ENCODE measurements at places on chromosomes 7 and 10.

- DNase-seq = no peak
Observed at GRCh38 chr10:52128056-52128683, 185.9 kb upstream of the DKK1 start.

GRCh38 chr10:87842776-87843497 lies 20.4 kb downstream of the KLLN start:
- DNase-seq = no peak

DNA sequence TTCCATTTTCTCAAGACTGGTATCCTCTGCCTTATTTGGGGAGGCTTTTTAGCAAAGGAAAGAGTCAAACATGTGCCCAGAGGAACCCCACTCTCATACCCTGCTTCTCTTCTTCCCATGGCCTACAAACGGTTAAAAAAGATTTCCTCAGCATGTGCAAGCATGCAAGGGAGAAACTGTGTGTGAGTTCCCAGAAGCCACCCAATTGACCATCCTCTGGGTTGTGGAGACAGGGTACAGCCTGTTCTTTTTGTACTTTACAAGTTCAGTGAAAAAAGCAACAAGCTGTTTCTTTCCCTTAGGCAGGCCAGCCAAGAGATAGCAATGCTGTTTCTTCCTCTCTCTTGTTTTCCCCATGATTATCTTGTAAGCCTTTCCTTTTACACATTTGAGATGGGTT lies 68.8 kb upstream of the MTPN start:
- no peak for DNase-seq

DNA sequence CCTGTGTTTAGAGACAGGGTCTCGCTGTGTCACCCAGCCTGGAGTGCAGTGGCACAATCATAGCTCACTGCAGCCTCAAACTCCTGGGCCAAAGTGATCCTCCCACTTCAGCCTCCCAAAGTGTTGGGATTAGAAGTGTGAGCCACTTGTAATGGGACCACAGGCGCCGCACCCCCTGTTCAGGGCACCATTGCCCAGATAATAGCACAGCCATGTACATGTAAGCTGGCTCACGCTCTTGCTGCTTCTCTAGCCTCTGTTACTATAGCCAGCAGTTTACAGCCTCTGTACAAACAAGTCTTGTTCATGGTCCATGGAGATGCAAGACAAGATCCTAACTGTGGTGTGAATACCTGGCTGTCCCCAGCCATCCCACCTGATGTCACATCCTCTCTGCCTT lies 4.2 kb upstream of the MLXIPL start:
- no peak for DNase-seq

DNA sequence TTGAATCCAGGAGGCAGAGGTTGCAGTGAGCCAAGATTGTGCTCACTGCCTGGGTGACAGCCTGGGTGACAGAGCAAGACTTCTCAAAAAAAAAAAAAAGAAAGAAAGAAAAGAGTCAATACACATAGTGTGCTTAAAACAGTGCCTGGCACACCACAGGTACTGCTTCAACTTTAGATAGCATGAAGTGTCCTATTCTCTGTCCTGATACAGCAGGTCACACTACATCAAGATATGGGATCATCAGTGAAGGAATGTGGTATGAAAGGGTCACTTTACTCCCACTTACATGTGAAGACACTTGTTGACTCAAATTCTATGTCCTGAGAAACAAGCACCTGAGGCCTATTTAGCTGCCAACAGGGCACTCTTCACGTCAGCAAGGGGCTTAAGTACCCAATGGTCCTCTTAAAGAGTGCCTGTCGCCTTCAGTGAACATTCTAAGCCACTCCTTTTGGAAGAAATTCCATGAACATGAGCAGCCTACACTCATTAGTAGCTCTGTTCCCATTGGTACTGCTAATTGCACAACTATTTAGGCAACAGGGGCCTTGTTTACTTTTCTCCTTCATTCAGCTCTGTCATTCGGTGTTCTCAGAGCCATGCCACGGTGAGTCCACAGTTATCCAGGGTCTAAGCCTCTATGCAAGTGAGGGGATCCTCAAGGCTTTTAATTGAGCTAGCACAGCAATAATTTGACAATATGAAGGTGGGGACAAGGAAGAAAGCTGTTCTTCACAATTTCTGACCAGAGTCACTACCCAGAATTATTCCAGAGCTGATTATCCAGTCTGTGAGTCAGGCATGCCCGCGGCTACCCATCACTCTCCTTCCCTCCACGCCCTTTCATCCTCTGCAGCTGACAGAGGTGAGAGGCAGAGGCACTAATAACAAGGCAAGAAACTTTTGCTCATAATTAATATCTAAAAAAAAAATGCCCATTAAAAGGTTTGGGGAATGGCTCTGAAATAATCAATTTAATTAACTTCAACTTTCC lies 56.6 kb upstream of the PTN start:
- DNase-seq = no peak

GRCh38 chr7:80132594-80132993 lies 2.0 kb upstream of the GNAI1 start:
- DNase-seq = no peak

DNA sequence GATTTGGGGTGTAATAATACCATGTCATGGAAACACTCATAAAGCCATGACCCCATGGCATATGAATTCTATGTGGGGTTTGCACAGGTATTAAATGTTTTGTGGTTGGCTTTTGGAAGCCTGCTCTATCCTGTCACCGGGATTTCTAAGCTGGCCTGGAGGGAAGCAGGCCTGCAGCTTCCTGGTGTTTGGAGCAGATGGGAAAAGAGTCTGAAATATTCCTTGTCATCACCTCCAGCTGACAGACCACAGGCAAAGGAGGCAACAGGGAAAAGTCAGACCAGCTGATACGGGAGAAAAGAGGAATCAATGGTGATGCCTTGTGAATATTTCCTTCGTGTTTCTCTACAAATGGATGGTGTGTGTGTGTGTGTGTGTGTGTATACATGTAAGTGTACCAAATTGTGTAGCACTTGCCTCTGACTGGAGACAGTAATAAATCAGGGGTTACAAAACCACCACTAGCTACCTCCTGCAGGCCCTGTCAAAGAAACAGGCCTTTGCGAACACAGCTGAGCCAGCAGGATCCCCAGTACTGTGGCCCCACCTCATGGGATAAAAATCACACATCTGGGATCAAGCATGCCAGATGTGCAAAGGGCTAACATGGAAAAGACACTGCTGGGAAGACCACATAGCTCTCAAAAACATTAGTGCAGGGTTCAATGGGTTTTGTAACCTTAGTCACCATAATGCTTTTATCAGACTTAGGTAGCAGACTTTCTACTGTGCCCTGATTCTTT lies 120.8 kb upstream of the HPS1 start:
- DNase-seq = no peak

GRCh38 chr7:143458263-143458662 lies 15.0 kb downstream of the TAS2R60 start:
- no peak for DNase-seq

GRCh38 chr10:13016886-13017285 lies 15.4 kb upstream of the CCDC3 start:
- DNase-seq = no peak

DNA sequence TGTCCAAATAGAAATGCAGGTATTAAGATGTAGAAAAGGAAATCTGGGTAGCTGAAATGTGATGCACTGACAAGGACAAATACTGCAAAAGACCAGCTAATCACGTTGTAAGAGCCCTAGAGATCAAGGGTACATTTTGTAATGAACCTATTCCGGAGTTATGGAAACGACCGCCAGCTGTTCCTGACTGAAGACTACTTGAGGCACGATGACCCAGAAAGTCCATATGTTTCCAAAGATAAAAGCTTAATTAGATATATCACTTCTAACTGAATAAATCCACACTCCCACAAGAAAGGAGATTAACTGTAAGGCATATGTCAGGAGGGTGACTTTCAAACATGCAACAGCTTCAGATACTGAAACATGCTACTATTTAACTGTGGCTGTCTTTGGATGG lies 253.5 kb downstream of the NSUN6 start:
- no peak for DNase-seq

GRCh38 chr10:20769481-20769880 lies 127.6 kb downstream of the NEBL start:
- no peak for DNase-seq

- no peak for DNase-seq
Observed at GRCh38 chr7:131797841-131798240, 241.4 kb upstream of the PODXL start.

GRCh38 chr7:81366546-81366945 lies 403.3 kb downstream of the HGF start:
- DNase-seq = no peak

- no peak for DNase-seq
Observed at GRCh38 chr7:11403781-11404180, 428.2 kb downstream of the THSD7A start.

DNA sequence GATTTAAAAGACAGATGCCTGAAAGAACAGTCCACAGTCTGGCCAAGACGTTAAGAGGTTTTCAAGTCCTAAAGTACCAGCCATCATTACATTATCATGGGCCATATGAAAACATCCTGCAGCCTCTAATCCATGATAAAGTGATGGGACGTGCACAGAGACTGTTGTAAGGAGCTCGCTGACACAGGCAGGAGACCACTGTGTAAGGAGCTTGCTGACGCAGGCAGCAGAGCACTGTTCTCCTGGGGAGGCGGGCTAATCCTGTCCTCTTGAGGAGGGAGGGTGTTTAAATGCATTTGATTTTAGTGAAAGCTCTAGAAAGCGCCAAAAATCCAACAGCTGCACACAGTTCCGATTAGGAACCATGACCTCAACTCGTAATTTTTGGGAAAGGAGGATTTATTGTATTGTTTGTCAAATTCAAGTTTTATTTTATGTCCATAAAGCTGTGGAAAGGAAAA lies 16.9 kb downstream of the SVIL start:
- no peak for DNase-seq

GRCh38 chr10:58300676-58301075 lies 31.7 kb downstream of the CISD1 start:
- DNase-seq = no peak

DNA sequence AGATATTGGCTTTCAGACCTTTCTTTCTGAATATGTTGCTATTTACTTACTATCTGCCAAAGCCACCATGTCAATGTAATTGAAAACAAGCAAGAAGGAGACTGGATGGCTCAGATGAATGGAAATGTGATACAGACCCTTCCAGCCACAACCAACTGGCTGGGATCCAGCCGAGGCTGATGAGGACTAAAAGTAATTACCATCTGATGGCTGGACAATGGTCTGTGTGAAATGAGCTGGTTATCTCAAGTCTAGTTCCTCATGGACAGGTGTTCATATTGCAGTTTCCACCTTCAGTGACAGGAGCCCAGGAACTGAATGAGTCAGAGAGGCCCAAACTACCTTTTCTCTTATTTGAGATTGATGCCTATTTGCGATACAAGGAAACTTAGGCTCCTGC lies 267.5 kb downstream of the GATA3 start:
- DNase-seq = no peak

DNA sequence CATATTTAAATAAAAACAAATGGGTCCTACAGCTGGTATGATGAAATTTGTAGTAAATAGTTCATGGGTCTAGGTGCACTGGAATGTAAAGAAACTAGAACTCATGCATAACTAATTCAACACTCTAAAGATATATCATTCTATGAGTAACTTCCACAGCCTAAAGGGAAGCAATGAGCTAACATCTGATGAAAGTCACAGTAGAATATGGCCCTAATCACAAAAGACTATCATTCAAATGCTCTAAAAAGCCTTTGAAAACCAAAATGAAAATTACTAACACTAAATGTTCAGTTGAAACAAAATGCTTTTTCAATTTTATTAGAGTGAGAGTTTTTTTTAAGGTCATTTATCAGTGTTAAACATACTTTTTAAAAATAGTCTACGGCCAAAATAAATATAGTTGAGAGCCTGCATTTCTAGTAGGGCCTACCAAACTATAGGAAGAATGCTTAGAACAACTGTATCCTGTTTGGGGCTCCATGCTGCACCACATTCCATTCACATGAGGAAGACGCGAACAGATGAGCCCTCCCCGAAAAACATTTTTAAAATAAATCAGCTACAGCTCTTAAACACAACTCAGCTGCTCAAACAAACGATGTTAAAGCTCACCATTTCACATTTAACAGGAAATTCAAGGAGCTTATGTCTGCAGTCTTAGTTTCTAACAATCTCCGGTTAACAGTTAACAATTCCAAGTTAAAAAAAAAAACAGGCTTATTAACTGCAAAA lies 134.5 kb downstream of the NRBF2 start:
- peak; percentile 32 for DNase-seq
